AG04449 (cell line): ENCODE measurements at places on chromosomes 1 and 21.

DNA sequence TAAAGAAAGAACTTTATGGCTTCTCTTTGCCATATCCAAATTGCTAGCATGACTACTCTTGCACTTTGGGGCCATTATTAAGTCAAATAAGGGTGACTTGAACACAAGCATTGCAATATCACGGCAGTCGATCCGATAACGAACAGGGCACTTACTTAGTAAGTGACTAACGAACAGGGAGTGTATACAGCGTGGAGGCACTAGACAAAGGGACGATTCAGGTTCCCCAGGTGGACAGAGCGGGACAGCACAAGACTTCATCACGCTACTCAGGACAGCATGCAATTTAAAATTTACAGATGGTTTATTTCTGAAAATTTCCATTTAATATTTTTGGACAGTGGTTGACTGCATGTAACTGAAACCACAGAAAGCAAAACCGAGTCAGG is 5.4 kb upstream of the PITHD1 start:
- no peak for DNase-seq

DNA sequence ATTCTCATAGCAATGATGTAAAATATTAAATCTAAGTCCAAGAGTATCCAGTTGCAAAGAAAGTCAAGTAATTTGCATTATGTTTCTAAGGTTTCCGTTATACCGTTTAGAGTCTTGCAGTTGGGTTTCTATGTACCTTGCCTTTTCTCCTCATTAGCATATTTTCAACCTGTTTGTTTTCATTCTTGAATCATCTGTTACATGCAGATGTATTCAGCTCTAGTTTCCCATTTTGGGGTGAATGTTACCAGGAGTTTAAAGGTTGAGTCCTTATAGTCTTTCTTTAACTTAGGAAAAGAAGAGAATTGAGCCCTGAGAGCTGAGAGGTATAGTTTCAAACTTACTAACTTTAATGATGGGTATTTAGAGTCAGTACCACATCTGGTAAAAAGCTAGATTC is 139.9 kb downstream of the NFIA start:
- DNase-seq, result no peak

DNA sequence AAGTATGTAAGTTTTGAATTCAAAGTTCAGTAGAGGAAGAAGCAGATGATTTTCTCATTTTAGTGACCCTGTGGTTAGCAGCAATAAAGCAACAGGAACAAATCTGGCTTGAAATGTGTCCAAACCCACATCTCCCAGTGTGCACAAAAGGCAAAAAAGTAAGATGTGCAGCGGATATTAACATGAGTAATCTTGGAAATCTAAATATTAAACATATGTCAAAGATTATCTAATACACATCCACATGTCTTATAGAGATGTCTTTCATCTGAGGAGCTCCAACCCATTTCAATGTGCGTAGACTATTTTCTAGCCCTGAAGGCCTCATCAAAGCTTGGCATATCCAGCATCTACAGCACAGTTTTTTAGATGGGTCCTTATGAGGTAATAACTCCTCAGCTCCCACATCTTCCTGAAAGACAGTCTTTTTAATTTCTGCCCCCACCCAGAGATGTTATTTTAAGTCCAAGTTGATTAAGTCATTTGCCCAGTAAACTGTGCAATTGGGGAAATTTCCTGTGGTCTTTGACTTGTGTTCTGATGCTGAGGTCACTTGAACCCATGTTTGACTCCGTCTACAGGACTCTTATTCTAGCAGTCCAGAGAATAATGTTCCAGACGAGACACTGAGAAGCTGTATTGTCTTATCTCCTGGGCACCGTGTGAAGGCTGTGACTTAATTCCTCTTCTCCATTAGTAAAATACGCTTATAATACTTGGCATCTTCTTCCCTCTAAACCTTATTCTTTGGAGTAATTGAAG is 73.7 kb downstream of the LMO4 start:
- peak; percentile 33 for DNase-seq

GRCh38 chr21:40143822-40144525 is 276.7 kb downstream of the PCP4 start:
- no peak for DNase-seq

DNA sequence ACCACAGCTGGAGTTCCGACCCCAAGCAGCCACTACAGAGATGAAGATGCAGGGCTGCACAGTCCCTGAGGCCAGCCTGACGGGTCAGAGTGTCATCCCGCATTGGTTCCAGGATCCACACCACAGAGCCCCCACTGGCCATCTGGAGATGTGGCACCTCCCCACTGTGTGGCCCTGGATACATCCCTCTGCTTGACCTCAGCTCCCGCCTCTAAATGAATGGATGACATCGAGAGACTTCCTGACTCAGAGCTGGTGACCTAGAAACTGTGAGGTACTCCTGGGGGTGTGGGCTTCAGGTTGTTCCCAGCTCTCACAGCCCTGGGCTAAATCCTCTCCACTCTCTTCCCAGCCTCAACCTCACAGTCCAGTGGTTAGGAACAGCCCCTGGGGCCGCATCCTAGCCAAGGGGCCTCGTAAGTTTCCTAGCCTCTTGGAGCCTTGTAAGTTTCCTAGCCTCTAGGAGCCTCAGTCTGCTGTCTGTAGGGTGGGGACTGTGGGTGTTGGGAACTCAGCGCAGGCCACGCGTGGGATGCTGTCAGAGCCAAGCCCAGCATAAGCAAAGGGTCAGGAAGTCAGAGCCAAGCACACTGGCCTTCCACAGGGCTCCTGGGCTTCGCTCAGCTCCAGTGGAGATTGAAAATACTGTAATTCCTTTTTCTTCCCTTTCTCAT is 87.5 kb upstream of the RUNX3 start:
- DNase-seq, result peak; percentile 16

DNA sequence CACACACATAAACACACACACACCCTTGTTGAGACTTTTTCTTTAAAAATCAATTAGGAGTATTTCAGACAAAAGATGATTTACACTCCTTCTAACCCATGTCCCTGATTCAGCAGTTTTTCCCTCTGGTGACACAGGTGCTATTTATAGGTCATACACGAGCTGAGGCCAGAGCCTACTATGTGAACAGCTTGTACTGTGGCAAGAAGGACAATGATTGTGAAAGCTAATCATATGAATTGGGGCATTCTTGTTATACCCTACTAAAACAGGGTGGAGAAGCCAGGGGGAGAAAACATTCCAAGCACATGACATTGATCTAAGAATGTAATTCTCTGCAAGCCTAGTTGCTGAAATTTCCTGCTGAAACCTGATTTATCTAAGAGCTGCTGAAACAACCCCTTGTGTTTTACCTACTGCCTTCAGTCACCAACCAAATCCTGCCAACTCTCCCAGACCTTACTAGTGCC is 60.3 kb downstream of the XCL1 start:
- no peak for DNase-seq

DNA sequence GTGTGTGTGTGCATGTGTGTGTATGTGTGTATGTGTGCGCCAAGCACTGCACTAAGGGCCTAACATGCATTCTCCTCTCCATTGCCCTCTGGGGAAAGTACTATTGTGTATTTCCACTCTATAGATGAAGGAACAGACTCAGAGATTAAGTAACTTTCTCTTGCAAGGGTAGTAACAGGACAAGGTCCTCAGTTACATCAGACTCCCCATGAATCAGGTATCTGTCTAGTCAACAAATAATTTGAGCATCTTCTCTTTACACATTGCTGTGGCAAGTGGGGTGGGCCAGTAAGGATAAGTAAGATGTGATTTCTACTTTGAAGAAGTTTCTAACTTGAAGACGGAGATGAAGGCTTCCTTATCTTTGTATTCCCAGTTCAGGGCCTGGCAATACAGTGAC is 5.0 kb upstream of the HTR1D start:
- no peak for DNase-seq

DNA sequence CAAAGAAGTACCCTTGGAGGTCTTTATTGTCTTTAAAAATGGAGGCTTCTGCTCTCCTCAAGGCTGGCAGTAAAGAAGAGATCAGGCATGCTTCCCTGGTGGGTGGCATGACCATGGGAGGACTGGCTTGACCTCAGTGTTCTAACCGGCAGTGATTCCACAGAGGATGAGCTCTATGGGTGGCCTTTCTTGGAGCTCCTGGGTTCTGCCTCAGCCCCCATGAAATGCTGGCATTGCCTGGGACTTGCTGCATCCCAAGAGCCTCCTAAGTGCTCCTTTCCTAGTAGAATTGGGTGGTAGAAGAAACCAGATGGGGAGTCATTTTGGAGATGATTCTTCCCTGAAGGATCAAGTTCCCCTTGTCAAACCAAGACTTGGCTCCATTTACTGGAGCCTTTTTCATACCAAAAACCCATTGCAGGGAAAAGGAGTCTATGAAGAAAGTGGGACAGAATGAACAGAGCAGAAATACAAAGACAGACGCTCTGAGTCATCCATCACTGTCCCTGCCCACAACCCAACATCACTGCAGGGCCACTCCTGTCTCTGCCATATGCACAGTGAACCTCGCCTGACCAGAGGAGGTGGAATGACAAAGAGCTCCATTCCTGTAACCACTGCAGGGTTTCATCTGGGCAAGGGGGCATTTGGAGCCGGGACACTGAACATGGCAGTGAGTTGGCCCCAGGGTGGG is 42.4 kb downstream of the RIMS3 start:
- no peak for DNase-seq

DNA sequence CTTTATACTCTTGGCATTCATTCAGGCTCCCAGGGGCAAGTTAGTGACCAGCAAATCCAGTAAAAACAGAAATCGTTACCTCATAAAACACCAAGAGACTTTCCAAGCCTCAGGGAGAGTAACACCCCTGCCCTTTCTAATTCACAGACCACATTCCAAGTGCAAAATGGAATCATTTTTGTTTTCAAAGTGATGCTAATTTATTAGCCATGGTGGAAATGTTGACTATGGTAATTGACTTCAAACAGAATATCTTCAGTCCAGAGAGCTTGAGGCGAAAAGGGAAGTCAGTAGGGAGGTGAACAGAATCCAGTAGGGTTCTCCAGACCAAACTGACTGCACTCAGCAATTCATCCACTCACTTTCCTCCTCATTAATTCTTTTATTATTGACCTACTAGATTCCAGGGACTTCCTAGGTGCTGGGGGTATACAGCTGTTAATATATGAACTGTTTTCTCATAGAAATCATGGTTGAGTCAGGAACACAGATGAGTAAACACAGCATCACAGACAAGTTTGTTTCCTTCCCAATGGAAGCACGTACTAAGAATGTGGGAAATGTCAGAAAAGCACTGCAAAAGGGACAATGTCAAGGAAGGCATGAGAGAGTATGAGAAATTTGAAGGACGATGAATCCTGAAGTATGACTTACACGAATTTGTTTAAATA is 388.5 kb upstream of the C1orf87 start:
- no peak for DNase-seq

- no peak for DNase-seq
Observed at GRCh38 chr1:110475362-110476027, 24.5 kb downstream of the PROK1 start.

DNA sequence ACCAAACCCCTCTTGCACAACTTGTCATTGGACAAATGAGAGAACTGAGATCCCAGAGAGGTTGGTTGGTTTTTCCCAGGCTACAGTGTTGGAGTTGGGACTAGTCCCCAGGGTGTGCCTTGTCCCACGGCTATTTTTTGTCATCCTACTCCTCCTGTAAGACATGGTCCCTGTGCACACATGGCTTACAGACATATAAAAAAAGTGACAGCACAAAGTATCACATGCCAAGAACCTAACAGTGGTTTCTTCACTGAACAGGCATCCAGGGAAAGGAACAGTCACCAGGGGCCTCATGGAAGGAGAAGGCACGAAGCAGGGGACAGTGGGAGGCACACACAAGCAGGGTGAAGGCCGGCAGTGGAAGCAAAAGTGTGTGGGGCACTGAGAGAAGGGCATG is 36.5 kb downstream of the SERBP1 start:
- no peak for DNase-seq

- DNase-seq, result no peak
Observed at GRCh38 chr1:227317011-227317451, 1.3 kb downstream of the CDC42BPA start.

GRCh38 chr1:2501041-2501819 is 25.1 kb downstream of the PLCH2 start:
- no peak for DNase-seq
